ENCODE measurements at places on chromosomes 4 and X. TPM values are rescaled to one million over a fixed set of nuclear protein-coding genes. Genes with fewer than 3 reads are reported as not detected.

- DNase-seq, result no peak
Measured at GRCh38 chr4:72744103-72744725, 175.2 kb upstream of the ADAMTS3 start.

DNA sequence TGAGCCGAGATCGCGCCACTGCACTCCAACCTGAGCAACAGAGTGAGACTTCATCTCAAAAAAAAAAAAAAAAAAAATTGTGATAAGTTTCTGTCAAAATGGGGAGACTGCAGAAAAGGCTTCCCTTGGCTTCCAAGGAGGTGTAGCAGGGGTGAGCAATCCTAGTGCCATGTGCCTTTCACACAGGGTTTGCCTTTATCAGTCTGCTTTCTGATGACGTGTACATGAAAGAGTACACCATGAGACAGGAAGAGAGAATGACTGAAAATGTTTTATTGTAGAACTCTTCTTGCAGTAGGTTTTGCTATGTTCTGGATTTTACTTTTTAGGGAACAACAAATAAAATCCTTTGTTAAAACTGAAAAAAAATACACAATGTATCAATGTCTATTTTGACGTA lies 23.4 kb upstream of the ZFP42 start:
- no peak for DNase-seq

DNA sequence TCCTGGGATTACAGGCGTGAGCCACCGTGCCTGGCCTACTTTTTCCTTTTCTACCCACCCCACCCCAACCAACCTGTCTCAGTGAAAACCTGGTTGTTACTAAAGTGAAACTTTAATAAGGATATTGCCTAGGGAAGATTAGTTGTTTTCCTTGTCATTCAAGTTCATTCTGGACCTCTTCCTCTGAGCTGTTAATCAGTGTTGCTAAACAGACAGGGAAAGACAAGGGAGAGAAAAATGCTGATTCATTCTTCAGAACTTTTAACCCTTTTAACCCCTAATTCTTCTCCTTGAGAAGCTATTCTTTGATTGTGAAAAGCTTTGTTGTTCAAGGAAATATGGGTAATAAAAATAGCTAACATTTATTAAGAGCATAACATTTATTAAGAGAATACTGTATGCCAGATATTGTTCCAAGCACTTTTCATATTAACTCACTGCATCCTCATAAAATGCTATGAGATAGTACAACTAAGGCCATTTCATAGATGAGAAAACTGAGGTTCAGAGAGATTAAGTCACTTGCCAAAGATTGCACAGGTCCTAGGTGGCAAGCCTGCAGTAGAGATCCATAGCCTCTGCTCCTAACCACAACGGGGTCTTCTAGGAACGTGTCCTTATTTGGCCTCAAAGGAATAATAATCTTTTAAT lies 34.8 kb downstream of the OSTC start:
- DNase-seq, result peak; percentile 17

The NKRF gene
- 6.9 TPM for total RNA-seq

DNA sequence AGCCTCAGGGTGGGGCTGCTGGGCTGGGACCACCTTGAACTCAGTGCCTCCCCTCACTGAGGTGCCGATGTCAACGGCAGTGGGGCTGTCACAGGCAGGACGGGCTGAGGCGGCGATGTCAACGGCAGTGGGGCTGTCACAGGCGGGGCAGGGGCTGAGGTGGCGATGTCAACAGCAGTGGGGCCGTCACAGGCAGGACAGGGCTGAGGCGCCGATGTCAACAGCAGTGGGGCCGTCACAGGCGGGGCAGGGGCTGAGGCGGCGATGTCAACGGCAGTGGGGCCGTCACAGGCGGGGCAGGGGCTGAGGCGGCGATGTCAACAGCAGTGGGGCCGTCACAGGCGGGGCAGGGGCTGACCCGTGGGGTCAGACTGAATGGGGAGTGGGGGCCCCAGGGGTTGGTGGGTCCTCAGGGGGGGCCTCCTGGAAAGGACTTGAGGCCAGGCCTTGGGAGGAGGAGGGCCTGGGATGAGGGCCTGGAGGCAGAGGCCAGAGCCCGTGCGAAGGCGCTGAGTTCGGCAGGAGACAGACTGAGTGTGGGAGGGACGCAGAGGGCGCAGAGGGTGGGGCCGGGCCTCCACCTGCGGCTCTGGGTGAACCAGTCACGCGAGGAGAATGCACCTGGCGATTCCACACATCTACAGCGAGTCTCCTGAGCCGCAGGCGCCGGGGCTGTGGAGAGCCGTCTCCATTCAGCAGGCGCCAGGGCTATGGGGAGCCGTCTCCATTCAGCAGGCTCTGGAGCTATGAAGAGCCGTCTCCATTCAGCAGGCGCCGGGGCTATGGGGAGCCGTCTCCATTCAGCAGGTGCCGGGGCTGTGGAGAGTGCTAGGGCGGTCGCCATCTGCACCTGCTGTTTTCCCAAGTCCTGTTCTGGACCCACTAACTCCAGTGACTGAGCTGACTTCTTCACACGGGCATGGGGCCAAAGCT lies 22.9 kb downstream of the ATP5ME start:
- DNase-seq, result no peak

- no peak for DNase-seq
Measured at GRCh38 chr4:10085828-10086505, 30.6 kb downstream of the WDR1 start.

DNA sequence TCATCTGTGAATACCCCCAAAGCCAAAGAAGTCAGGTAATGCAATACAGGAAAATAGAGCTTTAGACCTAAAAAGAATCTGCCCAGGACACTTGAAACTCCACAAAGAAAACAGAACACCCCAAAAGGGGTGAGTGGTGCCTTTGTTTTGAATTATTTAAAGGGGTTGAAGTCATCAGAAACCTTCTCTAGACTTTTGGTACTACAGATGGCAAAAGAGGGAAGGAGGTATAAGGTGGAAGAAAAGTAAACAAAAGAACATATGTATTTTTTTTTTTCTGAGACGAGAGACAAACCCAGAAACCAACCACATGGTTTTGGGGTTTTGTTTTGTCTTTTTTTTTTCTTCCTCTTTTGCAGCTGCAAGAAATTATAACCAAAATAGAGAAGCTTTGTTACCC lies 1477.8 kb downstream of the C4orf33 start:
- no peak for DNase-seq

The C4orf51 gene
- total RNA-seq, result not detected

The TREX2 gene
- total RNA-seq, result 1.9 TPM

DNA sequence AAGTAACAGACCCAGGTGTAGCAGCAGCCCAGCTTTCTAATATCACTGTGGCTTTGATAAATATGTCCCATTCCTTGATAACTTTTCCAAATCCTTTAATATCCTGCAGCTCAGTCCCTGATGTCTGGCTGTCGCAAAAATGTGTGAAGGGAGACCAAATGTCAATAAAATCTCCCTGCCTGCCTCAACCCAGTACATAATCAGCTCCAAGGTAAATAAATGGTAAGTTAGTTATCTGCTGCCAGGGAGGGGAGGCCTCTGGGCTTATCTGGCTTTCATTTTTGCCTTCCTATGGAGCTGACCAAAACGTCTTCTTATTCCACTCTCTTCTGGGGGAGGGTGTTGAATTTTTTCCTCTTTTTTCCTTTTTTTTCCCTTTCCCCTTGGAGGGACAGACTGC lies 630.6 kb downstream of the MID1IP1 start:
- DNase-seq, result no peak

DNA sequence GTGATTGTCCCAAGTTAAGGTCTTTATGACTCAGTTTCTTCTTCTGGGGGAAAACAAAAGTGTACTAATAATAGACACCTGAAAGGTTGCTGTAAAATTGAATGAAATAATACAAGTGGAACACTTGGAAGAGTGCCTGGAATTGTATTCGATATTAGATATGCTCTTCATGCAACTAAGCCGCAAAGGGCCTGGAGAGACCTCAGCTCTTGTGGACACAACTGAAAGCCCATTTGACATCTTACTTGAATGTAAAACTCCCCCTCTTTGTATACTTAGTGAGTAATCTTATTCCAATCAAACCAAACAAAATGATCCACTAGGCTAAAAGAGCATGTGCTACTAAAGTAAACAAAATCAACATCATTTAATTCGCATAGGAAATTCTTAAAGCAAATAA lies 511 bp upstream of the MAP9 start:
- DNase-seq, result peak; percentile 8

The PPEF1 gene
- not detected for total RNA-seq

DNA sequence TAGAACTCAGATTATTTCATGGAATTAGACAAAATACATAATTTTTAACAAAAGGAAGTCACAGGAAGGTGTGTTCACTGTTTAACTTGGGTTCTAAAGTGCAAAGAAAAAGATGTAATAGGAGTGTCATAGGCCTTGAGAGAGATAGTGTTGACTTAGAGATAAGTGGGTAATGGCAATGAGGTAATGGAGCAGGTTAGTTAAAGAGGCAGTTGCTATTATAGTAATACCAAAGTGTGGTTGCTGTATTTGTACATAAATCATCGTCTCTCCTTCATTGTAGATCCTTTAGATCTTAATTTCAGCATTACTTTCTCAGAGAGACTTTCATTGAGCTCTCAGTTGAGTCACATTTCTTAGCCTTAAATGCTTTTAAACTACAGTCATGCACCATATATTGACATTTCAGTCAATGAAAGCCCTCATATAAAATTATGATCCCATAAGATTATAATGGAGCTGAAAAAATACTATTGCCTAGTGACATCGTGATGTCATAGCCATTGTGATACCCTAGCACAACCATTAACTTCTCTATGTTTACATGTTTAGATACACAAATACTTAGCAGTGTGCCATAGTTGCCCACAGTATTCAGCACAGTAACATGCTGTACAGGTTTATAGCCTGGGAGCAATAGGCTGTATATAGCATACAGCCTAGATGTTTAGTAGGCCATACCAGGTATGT lies 245.4 kb downstream of the ADGRL3 start:
- DNase-seq, result no peak

- no peak for DNase-seq
Measured at GRCh38 chrX:43493756-43494155, 162.3 kb upstream of the MAOA start.

The IL9R gene
- total RNA-seq, result not detected

GRCh38 chr4:4440333-4441061 lies 53.6 kb downstream of the NSG1 start:
- no peak for DNase-seq

DNA sequence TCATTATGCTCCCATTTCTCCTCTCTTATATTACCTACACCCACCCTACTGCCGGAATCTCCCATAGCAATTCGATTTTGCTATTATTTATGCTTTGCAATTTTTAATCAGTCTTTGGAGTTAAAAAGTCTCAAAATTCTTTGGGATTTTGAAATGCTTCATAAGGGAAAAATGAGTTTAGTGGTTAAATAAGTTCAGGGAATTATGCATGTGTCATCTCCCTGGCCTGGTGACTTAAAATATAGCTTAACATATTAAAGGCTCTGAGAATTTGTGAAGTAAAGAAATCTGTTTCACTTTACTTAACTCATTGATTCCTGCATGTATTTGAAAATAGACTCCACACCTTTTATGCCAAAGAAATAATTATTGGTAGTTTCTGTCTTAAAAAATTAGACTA lies 185.1 kb upstream of the DIPK2B start:
- peak; percentile 5 for DNase-seq

The SLC10A6 gene
- under 0.01 TPM for total RNA-seq

The GAGE2A gene
- total RNA-seq, result not detected

GRCh38 chr4:7723625-7724024 lies 216.0 kb downstream of the AFAP1 start:
- DNase-seq, result no peak

DNA sequence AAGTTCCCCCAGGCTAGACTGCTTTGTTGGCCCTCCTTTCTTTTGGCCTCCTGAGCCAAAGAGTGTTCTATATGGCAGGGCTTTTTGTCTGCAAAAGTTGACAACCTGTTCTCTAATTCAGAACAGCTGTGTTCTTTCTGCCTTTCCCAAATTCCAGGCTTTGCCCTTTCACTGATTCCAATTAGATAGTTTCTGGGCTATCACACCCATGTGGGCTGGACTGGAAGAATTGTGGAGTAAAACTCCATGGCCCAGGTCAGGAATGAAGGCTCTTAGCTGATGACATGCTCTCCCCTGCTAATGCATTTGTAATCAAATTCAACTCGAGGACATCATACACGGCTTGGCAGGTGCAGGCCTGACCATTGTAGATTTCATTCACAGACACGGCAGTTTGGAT lies 19.4 kb downstream of the BMP3 start:
- no peak for DNase-seq

DNA sequence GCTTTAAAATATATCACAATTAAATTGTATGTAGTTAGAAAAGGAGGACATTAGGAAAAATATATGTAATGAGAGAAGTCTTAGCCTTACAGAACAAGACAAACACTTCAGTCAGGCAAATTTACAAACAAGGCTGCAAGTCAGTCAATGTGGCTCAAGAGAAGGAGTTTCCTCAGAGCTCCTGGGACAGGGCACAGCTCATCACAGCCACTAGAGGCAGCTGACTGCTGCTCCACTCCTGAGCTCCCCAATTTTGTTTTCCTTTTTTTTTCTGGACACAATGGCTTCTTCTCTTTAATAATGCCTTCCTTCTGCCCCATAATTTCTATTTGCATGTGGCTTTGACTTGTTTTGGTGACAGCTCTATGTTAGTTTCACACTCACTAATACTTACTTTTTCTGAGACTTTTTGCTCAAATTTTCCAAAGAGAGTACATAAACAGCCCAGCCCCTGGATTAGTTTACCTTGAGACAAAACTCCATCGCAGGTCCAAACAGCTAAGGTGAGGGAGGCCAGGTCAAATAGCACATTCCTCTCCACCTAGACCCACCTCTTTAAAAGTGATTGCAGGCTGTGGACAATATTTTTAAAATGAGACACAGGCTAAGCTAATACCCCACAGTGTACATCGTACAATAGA lies 850.4 kb upstream of the FRG1 start:
- DNase-seq, result peak; percentile 42

DNA sequence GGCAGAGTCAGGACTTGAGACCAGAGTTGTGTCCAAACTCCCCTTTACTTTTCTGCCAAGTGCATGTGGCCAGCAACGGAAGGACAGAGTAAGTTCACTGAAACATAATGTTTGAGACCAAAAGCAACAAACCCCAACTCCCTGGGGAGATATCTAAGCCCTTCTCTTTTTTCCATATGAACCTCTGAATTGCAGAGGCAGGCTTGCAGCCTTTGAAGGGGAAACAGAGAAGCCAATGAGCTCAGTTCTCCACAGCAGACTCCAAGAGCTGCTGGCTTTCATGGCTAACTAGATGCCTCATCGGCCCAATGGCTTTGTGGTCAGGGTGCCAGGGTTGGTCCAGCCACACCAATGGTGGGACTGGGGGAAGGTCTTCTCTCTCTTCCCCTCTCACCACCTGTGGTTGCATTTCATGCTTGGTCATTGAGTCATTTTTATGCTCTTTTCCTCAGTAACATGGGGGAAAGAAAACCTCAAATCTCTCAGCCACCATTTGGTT lies 34.0 kb downstream of the STARD8 start:
- DNase-seq, result peak; percentile 19

The SERTM2 gene
- total RNA-seq, result 1.3 TPM
